Activated CD4-positive, alpha-beta T cell treated with anti-CD3 and anti-CD28 coated beads, Interleukin-2, amount 10 ng/mL, durations not matched to agents 7 days and 5 days (primary cell): ENCODE measurements at places on chromosomes 1 and 21.

DNA sequence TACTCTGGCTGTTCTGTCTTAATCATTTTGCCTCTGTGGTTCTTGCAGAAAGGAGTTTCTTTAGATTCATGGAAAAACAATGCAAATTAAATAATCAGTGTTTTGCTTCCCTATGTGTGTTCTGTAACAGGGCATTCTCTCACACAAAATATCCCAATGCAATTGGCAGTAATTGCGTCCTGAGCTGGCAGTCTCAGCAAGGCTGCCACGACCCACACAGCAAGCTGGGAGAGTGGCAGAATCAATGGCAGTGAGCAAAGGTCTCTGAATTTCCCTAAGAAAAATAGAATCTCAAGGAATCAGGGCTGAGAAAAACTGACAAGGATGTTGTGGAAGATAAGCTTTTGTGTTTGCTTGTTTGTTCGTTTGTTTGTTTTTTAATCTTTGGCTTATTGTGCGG is 198.1 kb upstream of the ST6GALNAC5 start:
- H3K36me3 ChIP-seq = no peaks in the 10 kb centered on the region
- no peaks in the 10 kb centered on the region for H3K4me1 ChIP-seq
- H3K27ac ChIP-seq = no peak overlapping the region
- no peaks in the 10 kb centered on the region for H3K27me3 ChIP-seq

GRCh38 chr1:29868944-29869343 is 632.6 kb downstream of the PTPRU start:
- H3K36me3 ChIP-seq = no peaks in the 10 kb centered on the region
- no peak for DNase-seq
- H3K4me1 ChIP-seq = no peaks in the 10 kb centered on the region

- H3K4me3 ChIP-seq = no peak overlapping the region
- peak overlapping the region; percentile 10 for H3K27ac ChIP-seq
- H3K4me1 ChIP-seq = peaks cover 5% of the 10 kb centered on the region
- DNase-seq = no peak
- no peaks in the 10 kb centered on the region for H3K27me3 ChIP-seq
- H3K36me3 ChIP-seq = peaks cover 3% of the 10 kb centered on the region
Observed at GRCh38 chr1:54249819-54250435, 50.0 kb downstream of the MRPL37 start.

GRCh38 chr1:117567435-117567834 is 38.4 kb upstream of the TENT5C start:
- no peak overlapping the region for H3K27ac ChIP-seq
- H3K36me3 ChIP-seq = no peaks in the 10 kb centered on the region
- H3K4me1 ChIP-seq = peaks cover 27% of the 10 kb centered on the region
- H3K27me3 ChIP-seq = peaks cover 6% of the 10 kb centered on the region
- no peak for DNase-seq

DNA sequence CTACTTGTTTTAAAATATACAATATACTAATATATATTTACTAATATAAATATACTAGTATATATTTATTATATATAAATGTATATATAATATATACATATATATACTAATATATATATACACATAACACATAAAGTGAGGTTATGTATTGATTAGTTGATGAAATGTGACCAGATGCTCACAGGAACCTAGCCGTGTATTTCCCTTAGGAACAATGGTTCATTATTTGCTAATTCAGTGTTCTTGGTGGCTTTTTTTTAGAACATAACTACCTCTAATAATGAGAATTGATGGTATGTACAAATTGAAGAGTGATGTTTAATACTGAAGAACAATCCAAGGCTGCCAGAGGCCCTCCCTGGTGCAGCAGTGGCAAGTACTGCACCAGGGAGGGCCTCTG is 37.9 kb upstream of the ITPKB start:
- H3K4me1 ChIP-seq = peaks cover 5% of the 10 kb centered on the region
- no peaks in the 10 kb centered on the region for H3K27me3 ChIP-seq
- no peak for DNase-seq
- H3K36me3 ChIP-seq = no peaks in the 10 kb centered on the region

- peaks cover 15% of the 10 kb centered on the region for H3K4me1 ChIP-seq
- peaks cover 15% of the 10 kb centered on the region for H3K36me3 ChIP-seq
- DNase-seq = peak; percentile 25
- no peaks in the 10 kb centered on the region for H3K27me3 ChIP-seq
- H3K27ac ChIP-seq = no peak overlapping the region
Observed at GRCh38 chr1:200558866-200559459, 61.6 kb downstream of the KIF14 start.
